ENCODE measurements at places on chromosomes 3 and 15. TPM values are rescaled to one million over a fixed set of nuclear protein-coding genes. Genes with fewer than 3 reads are reported as not detected.

DNA sequence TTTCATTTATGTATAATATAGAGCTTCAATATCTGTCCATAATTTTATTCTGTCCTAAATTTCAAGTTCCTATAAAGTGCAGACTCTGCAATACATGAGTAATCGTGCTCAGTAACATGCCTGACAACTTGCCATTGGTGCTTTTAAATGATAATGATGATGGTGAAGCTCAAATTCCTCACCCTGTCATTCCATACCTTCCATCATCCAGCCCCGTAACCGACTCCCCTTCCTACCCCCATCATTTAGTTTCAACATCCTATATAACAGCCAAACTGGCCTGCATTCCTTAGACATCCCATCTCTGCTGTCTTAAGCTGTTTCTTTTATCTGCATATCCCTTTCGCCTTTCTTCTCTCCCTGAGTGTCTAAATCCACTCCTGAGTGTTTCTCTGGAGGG is 67.2 kb upstream of the DLG1 start:
- no peak for DNase-seq
- no peaks in the 10 kb centered on the region for H3K4me1 ChIP-seq
- no peak overlapping the region for H3K27ac ChIP-seq
- H3K36me3 ChIP-seq = no peaks in the 10 kb centered on the region
- H3K4me3 ChIP-seq = no peak overlapping the region
- H3K27me3 ChIP-seq = no peaks in the 10 kb centered on the region

GRCh38 chr15:101088788-101089578 is 162.9 kb downstream of the CHSY1 start:
- no peaks in the 10 kb centered on the region for H3K27me3 ChIP-seq
- H3K4me3 ChIP-seq = no peak overlapping the region
- H3K36me3 ChIP-seq = no peaks in the 10 kb centered on the region
- peak; percentile 86 for DNase-seq
- no peaks in the 10 kb centered on the region for H3K4me1 ChIP-seq

- H3K27ac ChIP-seq = no peak overlapping the region
- no peak overlapping the region for H3K4me3 ChIP-seq
- no peaks in the 10 kb centered on the region for H3K27me3 ChIP-seq
- no peaks in the 10 kb centered on the region for H3K36me3 ChIP-seq
- no peak for DNase-seq
Observed at GRCh38 chr15:51375966-51376640, 34.6 kb downstream of the GLDN start.

- DNase-seq = peak; percentile 52
- no peaks in the 10 kb centered on the region for H3K27me3 ChIP-seq
- H3K4me3 ChIP-seq = no peak overlapping the region
- H3K27ac ChIP-seq = no peak overlapping the region
- H3K36me3 ChIP-seq = no peaks in the 10 kb centered on the region
Observed at GRCh38 chr3:129311054-129311902, 32.6 kb downstream of the HMCES start.

DNA sequence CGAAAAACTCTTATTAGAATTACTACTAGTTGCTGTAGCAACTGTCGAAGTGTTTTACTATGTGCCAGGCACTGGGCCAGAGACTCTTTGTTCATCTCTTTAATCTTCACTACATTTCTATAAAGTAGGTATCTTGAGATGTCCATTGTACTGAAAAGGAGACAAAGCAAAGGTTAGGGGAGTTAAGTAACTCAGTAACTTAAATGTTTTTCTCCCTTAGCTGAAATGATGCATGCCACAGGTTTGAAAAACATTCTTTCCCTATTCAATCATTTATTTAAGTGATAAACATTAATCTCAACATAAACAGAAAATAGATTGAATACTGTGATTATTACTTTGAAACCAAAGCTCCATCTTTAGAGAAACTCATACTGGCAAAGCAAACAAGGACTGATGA is 776.2 kb downstream of the FHIT start:
- H3K4me3 ChIP-seq = no peak overlapping the region
- no peaks in the 10 kb centered on the region for H3K4me1 ChIP-seq
- H3K27ac ChIP-seq = no peak overlapping the region
- H3K27me3 ChIP-seq = no peaks in the 10 kb centered on the region
- H3K36me3 ChIP-seq = no peaks in the 10 kb centered on the region

DNA sequence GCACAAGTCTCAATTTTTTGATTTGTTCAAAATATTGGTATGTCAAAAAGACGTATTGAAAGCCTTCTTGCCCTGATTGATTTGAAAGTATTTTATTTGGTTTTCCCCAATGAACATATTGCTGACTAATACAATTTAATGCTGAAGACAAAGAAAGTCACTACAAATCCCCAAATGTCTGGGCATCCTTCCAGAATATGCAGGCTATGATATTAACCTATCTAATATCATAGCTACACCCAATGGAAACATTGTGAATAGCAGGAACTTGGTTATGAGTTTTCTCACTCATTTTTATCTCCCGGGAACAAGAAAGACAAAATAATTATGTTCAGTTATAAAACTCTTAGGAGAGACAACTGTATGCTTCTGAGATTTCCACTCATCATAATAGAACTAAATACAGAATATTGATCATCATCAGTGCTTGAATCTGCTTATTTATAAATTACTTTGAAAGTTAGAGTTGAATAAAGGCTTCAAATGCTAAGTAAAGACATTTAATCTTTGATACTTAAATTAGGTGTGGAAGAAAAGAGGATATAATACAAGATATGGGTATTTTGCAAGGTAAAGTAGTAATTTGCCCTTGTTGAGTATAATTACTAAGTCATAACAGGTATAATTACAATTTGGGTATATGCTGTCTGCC is 483.9 kb downstream of the RBMS3 start:
- peaks cover 7% of the 10 kb centered on the region for H3K4me1 ChIP-seq
- DNase-seq = no peak
- H3K27me3 ChIP-seq = no peaks in the 10 kb centered on the region
- no peak overlapping the region for H3K4me3 ChIP-seq

DNA sequence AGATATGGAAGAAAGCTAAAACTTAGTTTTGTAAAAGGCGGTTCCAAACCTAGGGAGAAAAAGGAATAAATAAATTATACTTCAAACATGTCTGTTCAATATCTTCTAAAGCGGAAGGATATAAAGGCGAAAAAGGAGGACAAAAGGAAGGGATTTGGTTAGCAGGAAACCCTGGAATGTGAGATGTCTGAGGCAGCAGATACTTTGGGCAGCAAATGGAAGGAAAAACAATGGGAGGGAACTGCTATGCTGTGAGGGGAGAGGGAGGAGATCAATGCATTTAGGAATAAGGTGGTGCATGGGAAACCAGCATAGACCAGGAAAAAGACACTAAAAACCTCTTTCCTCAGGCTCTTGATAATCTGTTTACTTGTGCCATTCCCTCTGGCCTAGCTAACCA is 120.8 kb downstream of the DNAH12 start:
- H3K4me3 ChIP-seq = no peak overlapping the region
- no peak for DNase-seq
- H3K27ac ChIP-seq = no peak overlapping the region
- H3K36me3 ChIP-seq = no peaks in the 10 kb centered on the region
- H3K27me3 ChIP-seq = no peaks in the 10 kb centered on the region
- H3K4me1 ChIP-seq = no peaks in the 10 kb centered on the region

- no peaks in the 10 kb centered on the region for H3K4me1 ChIP-seq
- no peak overlapping the region for H3K27ac ChIP-seq
- no peak for DNase-seq
- no peak overlapping the region for H3K4me3 ChIP-seq
- no peaks in the 10 kb centered on the region for H3K36me3 ChIP-seq
Observed at GRCh38 chr3:46564190-46565021, 1.7 kb downstream of the LRRC2 start.

GRCh38 chr3:108719178-108719806 is 37.9 kb downstream of the RETNLB start:
- no peak overlapping the region for H3K27ac ChIP-seq
- H3K4me1 ChIP-seq = no peaks in the 10 kb centered on the region
- no peaks in the 10 kb centered on the region for H3K27me3 ChIP-seq
- no peak overlapping the region for H3K4me3 ChIP-seq

The IRAK2 gene
- total RNA-seq = 7.1 TPM

The BOC gene
- total RNA-seq = 45.1 TPM

The TRAT1 gene
- 0.52 TPM for total RNA-seq

Data from aorta (tissue), 5 donors.